Bronchial epithelial cell (primary cell): ENCODE measurements at places on chromosomes 2 and 18.
A peak's percentile ranks its signal among the peaks of the same experiment; 100 is the strongest.

DNA sequence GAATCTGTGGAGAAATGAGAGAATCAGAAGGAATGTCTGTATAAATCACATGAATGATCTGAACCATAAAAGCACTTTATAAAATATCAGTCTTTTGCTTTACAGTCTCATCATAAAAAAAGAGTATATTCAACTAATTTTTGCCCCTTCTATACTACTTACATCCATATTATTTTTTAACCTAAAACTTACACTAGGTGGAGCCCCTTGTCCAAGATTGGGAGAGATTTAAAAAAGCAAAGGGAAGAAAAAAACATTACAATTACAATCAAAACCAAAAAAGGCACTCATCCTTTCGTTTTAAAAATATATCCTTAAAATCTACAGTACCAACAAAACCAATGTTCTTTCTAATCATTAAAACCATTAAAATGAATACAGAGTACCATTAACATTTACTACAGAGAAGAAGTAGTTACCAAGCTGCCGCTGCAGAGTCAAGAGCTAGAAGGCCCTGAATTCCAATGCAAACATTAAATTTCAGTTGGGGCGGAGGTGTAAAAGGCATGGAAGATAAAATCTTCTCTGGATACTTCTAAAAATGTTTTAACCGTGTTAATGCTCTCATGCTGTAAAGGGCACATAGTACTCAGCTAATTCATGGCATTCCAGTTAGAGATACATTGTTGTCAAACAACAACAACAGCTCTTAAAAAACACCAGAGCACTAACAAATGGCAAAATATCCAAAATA, 56.7 kb upstream of the EPB41L3 start:
- peak; percentile 4 for DNase-seq

GRCh38 chr18:62618735-62619134, 95.9 kb downstream of the ZCCHC2 start:
- DNase-seq = peak; percentile 50

GRCh38 chr2:97011977-97012569, 25.7 kb upstream of the FAM178B start:
- DNase-seq = peak; percentile 74

GRCh38 chr2:197378494-197379307, 56.1 kb downstream of the SF3B1 start:
- peak; percentile 40 for DNase-seq

DNA sequence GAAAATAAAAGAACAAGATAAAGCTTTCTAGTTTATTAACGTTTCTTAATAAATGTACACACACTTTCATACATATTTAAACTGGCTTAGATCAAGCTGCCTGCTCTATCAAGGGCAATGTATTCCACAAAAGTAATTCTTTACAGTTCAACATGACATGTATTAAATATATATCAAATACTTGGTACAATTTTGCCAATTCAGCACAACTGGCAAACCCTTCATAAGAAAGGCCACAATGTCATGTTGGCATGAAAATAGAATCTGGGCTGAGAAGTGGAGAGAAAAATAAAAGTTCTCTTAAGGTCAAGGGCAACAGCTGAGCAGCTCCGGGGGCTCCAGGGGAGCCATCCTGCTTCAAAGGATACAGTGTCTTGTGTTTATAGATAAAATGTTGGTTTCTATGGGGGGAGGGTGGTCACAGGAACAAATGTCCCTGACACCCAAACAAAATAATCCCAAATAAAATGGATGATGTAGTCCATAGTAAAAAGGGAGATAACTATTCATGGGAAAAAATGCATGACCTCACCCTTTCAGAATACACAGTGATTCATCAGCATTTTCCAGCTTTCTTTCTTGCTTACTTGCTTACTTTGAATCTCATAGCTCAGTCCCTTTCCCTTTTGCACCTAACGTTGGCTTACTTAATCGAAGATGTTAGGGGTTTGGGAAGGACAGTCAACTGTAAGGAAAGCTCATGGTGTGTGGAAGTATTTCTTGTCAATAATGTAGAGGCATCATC, 494.9 kb downstream of the NYAP2 start:
- peak; percentile 83 for DNase-seq
